ENCODE measurements at places on chromosomes 3 and 15.

- DNase-seq: no peak
Measured at GRCh38 chr3:194384569-194385001, 14.5 kb downstream of the GP5 start.

DNA sequence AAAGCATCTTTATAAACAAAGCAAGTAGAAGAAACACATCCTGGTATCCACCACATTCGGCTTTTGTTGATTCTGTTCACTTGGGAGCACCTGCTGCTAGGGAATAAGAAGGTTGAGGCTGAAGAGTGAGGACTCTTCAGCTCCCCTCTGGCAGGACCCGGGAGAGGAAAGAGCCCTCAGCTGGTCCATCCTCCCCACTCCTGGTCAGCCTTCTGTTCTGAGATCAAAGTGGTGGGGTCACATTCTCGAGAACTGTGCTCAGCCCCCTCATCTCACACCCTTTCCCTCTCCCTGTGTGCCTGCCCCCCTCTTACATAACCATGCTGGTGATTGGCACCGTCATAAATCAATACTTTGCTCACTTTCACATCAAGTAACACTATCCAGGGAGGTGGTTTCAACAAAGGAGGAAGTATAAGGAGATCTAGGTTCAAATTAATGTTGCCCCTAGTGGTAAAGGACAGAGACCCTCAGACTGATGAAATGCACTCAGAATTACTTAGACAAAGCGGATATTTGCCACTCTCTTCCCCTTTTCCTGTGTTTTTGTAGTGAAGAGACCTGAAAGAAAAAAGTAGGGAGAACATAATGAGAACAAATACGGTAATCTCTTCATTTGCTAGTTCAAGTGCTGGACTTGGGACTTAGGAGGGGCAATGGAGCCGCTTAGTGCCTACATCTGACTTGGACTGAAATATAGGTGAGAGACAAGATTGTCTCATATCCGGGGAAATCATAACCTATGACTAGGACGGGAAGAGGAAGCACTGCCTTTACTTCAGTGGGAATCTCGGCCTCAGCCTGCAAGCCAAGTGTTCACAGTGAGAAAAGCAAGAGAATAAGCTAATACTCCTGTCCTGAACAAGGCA is at the start of gene NR1I2:
NR1I2 (plus strand) TSS at position 772 of the 869 bp plus-strand sequence.
- DNase-seq: no peak

DNA sequence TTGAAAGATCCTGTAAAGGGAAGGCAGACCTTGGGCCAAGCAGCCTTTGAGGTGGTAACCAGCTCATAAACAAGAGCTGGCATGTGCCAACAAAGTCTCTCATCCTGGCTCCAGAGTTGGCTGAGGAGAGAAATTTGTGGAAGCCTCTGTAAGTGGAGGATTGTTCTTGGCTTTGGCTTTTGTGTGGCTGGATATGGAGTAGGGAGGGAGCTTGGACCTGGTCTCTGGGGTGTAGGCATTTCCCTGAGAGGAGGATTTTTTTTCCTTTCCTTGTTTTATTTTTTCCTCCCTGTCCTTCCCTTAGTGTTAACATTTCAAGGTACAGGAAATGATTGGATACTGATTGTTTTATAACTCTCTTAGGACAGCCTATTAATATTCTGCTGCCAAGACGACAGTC is 60.8 kb downstream of the ZNF609 start:
- DNase-seq: peak; percentile 52

- DNase-seq: no peak
Measured at GRCh38 chr3:75180945-75181298, 483.2 kb upstream of the FRG2C start.

DNA sequence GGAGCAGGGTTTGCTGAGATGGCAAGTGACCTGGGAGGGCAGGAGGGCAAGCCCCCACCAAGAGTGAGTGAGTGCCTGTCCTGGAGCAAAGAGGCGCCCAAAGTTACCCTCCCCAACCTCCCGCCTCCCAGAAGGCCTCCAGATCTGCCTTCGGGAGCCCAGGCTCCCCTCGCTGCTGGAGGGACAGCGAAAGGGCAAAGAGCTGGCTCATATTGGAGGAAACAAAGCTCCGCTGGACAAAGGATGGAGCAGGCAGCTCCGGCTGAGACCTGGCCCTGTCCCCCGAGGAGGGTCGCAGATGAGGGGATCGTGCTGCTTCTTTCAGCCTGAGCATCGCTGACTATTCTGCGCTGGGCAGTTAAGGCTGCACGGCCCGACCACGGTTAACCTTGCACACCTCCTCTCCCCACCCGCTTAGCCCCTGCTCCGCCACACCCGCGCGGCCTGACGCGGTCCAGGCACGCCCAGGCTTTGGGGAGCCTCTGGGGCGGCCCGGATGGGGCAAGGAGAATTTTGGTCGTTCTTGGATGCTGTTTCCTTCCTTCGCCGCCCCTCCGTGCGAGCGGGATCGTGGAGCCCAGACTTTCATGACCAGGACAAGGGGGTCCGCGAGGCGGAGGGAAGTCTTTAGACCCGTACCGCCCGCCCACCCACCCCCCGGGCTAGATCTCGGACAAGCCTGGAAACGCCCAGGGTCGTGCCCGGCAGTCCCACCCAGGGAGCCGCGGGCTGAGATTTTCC is 651 bp downstream of the PLCD1 start:
- DNase-seq: no peak

DNA sequence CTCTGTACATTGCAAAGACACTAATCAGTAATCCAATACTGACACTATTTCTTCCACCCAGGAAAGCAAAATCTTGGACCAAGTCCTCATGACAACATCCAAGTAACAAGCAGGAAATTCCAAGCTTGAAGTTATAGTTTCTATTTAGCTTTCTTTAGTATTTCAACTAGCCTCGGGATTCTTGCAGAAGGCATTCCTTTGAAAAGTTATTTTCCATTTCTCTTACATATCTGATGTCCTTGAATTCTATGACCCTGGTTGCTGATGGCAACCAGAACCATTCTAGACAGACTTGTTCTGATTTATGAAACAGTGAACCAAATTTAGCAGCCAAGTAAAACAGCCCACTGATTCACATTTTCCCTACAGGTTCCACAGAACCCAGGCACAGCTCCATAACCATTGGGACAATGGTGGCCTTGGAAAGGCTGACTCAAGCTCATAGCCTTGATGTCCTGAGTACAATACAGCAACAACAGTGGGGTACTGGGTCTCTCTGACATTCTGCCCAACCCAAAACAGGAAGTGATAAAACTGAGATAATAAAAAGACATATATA is 26.5 kb downstream of the P3H2 start:
- DNase-seq: no peak

- peak; percentile 42 for DNase-seq
Measured at GRCh38 chr3:146594843-146595482, 10.2 kb downstream of the PLSCR5 start.

DNA sequence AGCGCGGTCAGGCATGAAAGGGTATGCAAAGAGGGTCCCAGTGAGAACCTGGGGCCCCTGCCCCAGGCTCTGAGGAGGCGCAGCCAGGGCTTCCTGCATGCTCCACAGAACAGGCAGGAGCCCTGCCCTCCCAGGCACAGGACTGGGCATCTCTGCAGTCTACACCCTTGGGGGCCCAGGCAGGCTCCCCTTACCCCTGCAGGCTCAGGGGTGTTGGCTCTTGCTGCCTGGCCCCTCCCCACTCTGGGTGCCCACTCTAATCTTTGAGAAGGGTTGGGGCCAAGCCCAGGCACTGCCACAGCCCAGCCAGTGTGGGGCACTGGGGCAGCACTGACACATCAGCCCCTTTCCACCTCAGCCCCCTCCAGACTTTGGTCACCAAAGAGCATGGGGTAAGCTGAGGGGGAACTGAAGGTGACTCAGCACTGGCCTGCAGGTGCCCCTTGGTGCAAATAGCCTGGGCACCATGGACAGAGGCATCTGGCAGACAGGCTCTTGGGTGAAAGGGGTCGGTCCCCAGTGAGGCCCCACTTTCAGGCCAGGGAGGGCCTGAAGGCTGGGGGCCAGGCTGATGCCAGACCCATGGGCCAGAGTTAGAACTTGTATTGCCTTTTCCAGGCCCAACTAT is 73.4 kb downstream of the NPAP1 start:
- DNase-seq: no peak

GRCh38 chr3:183123891-183124290 is 24.6 kb upstream of the MCCC1 start:
- peak; percentile 51 for DNase-seq

DNA sequence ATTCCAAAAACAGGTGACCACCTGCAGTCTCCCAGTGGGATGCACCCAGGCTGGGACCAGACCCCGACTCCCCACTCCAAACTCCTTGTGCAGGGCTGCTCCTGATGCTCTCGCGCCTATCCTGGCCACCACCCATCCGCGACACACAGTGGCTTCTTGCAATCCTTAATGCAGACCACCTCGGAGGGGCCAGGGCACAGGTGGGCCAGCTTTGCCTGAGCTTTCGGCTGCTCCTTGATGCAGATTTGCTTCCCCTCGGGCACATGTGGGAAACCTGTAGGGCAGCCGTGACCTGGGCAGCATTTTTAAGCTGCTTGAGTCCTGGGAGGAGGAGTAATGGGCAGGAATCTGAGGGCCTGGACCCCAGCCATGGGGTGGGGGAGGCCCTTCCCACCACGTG is 18.9 kb downstream of the SLC6A11 start:
- no peak for DNase-seq

GRCh38 chr3:160291909-160292299 is 66.7 kb downstream of the C3orf80 start:
- DNase-seq: no peak

DNA sequence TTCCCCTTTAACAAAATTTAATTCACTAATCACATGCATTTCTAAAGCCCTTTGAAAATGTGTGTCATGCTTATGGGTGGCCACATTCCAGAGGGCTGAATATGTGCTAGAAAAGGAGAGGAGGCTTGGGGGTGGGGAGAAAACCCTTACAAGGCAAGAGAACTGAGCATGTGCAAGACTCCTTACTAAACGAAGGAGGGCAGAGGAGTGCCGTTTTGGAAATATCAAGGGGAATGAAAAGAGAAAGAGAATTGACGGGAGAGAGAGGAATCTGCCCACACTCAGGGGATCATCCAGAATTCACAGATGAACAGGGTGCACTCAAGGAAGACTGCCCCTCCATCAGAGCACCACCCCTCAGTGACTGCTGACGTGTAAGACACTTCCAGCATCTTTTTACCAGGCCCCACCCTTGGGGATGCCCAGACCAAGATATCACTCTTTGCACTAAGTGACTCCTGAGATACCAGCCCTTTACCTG is 37.9 kb upstream of the TSC22D2 start:
- DNase-seq: peak; percentile 98

DNA sequence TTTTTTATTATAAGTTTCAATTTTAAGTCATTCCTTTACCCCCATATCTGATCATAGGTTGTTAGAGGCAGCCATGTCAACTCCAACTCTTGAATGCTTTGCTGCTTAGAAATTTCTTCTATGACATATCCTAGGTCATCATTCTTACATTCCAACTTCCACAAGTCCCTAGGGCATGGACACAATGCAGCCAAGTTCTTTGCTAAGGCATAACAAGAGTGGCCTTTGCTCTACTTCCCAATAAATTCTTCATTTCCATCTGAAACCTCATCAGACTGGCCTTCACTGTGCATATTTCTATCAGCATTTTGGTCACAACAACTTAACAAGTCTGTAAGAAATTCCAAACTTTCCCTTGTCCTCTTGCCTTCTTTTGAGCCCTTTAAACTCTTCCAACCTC is 28.5 kb downstream of the TRIM42 start:
- no peak for DNase-seq

- no peak for DNase-seq
Measured at GRCh38 chr15:61064651-61065050, 164.5 kb downstream of the RORA start.

GRCh38 chr3:52860424-52860768 is 25.6 kb upstream of the MUSTN1 start:
- DNase-seq: no peak

DNA sequence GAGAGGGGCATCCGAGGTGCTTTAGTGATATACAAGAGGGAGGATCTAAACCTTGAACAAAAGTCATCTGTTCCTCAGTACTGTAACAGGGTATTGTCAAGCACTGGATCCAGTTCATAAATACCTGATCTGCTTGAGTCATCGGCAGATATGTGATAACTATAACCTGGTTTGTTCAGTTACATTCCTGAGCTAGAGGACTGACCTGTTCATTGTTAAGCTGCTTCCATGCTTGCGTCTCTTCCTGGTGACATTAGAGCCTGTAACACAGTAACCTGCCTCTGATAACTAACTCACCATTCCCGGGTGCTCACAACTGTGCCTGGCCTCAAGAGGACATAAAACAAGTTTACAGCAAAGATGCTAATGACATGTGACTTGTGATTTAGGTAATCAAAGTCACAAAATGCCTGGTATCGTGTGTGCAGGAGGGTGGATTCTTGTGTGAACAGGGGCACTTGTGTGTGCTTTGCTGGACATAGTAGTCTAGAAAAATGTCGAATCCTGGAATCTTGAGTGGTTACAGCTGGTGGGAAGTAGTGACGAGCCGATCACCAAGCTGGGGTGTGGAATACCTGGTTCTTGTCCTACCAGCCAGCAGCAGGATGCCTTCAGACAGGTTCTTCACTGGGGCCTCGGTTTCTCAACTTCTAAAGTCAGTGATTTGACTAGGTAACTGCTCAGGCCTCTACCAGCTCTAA is 30.9 kb upstream of the POLR2M start:
- DNase-seq: peak; percentile 78

GRCh38 chr3:152113992-152114651 is 154.6 kb upstream of the MBNL1 start:
- DNase-seq: peak; percentile 33

DNA sequence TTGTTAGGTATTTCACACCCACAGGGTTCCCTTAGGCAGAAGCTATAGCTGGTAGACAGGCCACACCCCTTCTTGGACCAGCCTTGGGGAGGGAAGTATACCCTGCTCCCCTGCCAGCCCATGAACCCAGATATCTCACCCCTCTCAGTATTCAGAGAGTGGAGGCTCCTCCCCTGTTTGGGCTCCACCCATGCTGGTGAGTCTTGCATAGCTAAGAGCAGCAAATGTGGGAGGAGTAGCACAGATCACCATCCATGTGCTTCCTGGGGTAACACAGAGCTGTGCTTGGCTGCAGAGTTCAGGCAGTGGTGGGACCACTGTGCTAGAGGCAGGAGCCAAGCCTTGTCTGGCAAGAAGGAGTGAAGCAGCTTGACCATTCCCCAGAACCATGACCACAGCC is 427.2 kb downstream of the ZIC1 start:
- DNase-seq: no peak

DNA sequence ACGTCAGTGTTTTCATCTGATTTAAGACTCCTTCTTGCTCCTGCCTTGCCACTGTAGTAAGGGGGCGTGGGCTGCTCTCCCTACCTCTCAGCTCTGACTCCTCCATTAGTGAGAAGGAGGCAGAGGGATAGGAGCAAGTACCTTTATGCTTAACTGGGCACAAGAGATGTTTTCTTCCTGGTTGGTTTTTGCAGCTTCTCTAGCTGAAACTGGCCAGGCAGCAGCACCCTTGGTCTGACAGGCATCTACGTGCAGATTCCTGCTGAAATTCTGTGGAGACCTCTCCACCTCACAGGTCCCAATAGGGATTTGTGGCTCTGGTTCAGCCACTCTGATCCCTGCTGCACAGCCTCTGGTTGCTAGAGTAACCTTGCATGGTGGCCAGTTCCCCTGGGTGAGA is 132.5 kb downstream of the CACNA1D start:
- no peak for DNase-seq
